GM12865 (cell line): ENCODE measurements at places on chromosomes 2 and 18.

DNA sequence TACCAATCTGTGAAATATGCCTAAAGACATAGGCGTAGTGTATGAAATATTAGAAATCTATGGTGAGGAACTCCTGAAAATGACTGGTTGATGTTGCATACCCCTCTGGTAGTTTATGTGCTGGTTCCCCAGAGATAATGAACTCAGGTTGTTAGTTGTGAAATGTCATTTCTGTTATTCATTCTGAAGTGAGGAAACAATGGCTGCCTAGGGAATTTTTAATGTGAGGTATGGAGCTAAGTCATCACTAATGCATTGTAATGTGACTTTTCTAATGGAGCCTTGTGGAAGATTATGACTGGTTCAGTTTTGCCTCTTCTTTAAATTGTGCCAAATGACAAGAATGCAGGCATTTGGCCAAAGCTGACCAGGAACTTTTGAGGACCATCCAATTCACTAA lies 61.6 kb upstream of the RAB27B start:
- no peak for DNase-seq

- no peak for DNase-seq
Observed at GRCh38 chr2:36819095-36819711, 122.7 kb downstream of the VIT start.

GRCh38 chr18:63099091-63099840 lies 220.3 kb downstream of the BCL2 start:
- no peak for DNase-seq

DNA sequence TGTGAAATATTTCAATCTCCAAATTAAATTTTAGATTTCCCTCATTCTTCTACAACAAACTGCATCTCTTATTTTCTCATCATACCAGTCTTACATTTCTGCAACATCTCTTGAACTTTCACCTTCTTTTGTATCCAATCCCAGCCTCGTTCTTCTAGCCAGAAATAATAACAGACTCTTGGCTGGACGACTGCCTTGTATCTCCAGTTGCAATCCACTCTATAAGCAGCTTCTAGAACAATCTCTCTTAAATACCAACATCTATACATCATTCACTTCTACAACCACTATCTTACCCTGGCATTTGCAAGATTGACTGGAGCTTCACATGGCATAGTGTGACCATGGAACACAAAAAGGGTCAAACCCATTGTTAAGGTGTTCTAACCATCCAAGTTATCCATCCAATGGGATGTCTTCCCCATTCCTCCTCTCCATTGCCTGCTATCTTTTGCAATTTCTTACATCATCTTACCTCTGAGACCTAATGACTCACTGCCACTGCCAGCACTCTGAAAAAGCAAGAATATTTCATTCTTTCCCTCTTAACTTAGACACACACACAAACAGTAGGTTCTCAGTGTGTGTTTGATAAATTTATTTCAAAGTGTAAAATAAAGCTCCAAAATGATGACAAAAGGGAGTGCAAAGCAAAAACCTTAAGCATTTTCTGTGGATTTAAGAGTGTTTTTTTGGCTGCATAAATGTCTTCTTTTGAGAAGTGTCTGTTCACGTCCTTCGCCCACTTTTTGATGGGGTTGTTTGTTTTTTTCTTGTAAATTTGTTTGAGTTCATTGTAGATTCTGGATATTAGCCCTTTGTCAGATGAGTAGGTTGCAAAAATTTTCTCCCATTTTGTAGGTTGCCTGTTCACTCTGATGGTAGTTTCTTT lies 145.6 kb downstream of the METTL4 start:
- no peak for DNase-seq

GRCh38 chr18:45837283-45838070 lies 12.0 kb downstream of the SIGLEC15 start:
- DNase-seq: peak; percentile 41

- DNase-seq: no peak
Observed at GRCh38 chr18:36381075-36381474, 83.6 kb downstream of the FHOD3 start.

- DNase-seq: no peak
Observed at GRCh38 chr2:69134306-69134945, 121.4 kb downstream of the ANTXR1 start.

GRCh38 chr2:216649574-216649973 lies 16.4 kb downstream of the IGFBP2 start:
- no peak for DNase-seq

- DNase-seq: no peak
Observed at GRCh38 chr2:128084757-128085156, 6.2 kb upstream of the UGGT1 start.

GRCh38 chr2:219681694-219682300 lies 54.4 kb downstream of the SLC4A3 start:
- DNase-seq: peak; percentile 11

GRCh38 chr2:118875318-118875717 lies 27.9 kb upstream of the EN1 start:
- no peak for DNase-seq

- no peak for DNase-seq
Observed at GRCh38 chr2:5230855-5231254, 461.3 kb upstream of the SOX11 start.

DNA sequence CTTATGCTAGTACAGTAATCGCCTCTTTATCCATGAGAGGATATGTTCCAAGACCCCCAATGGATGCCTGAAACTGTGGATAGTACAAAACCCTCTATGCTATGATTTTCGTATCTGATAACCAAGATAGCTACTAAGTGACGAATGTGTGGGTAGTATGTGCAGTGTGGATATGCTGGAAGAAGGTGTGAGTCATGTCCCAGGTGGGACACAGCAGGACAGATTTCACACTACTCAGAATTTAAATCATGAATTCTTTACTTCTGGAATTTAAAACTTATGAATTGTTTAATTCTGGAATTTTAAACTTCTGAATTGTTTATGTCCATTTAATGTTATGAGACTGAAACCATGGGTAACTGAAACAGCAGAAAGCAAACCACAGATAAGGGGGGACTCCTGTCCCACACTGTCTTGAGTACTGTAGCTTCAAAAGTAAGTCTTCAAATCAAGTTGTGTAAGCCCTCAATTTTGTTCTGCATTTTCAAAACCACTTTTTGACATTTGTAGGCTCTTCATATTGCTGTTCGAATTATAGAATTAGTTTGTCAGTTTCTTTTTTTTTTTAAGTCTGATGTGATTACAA lies 116.0 kb downstream of the LTBP1 start:
- no peak for DNase-seq

GRCh38 chr18:55588111-55588869 lies at the start of gene TCF4:
Gene TCF4, minus strand, starts transcription at chr18:55588192. Its CDS starts 1,076 bp downstream, at chr18:55587116.
- DNase-seq: peak; percentile 46

- DNase-seq: no peak
Observed at GRCh38 chr2:159545085-159545484, 71.3 kb downstream of the BAZ2B start.

GRCh38 chr2:18125303-18125702 lies 246.8 kb downstream of the KCNS3 start:
- DNase-seq: no peak

GRCh38 chr18:398935-399630 lies 101.4 kb downstream of the COLEC12 start:
- no peak for DNase-seq

- DNase-seq: no peak
Observed at GRCh38 chr2:105546628-105546974, 147.8 kb upstream of the FHL2 start.

GRCh38 chr2:141554810-141555209 lies 576.0 kb downstream of the LRP1B start:
- DNase-seq: peak; percentile 51

DNA sequence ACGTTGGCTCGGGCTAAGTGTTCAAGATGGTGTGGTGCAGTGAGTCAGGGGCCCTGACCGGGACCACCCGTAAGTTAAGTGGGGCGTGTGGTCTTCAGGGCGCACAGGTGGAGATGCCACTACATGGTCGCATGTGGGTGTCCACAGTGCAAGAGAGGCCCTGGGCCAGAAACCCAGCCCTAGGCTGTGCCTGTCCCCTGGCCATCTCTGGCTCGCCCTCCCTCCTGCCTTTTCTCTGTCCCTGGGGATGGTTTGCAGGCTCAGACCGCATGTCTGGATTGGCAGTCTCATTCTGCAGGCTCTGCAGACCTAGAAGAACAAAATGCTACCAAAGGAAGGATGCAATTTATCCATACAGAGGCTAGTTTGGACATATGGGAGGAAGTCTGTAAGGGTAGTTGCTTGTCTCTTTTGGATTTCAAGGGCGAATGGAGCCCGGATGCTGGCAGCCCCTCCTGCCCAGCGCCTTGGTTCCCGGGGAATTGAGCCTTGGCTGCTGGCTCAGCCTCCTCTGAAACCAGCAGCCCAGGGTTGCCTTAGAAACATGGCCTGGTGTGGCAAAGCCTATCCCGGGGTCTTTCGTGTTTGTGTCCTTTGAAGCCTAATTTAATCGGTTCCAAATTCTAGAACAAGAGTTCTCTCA lies 417.5 kb upstream of the HS6ST1 start:
- DNase-seq: no peak

- DNase-seq: peak; percentile 51
Observed at GRCh38 chr2:204072443-204073324, 136.1 kb downstream of the ICOS start.

DNA sequence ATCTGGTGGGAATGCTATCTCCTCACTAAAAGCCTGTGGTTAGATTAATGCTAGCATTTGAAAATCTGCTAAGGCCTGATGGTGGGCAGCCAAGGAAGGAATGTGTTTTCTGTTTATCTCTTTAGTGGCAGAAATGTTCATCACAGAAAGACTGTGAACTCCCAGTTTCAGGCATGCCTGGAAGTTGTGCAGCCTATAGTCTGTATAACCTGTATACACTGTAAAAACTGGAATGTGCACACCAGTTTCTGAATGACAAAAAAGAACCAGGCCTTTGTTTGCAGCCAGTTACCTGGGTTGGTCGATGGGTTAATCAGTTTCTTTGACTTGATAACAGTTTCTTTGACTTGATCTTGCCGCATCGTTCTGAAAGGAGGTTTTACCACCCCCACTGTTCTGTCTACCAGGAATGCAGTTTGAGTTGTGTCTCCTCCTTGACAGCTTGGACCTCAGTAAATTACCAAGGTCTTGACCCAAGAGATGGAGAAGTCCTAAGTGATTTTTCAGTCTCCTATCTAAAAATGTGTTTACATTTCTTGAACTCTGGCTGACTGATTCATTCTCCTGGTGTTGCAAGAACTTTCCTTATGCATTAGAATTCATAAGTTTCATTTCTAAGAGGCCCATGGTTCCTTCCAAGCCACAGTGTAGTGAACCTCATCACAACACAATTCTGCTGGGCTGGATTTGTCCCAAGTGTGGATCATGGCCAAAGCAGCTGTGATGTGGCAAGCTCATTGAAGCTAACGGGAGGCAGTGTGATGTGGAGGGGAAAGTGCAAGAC lies 62.2 kb downstream of the KIAA2012 start:
- no peak for DNase-seq

DNA sequence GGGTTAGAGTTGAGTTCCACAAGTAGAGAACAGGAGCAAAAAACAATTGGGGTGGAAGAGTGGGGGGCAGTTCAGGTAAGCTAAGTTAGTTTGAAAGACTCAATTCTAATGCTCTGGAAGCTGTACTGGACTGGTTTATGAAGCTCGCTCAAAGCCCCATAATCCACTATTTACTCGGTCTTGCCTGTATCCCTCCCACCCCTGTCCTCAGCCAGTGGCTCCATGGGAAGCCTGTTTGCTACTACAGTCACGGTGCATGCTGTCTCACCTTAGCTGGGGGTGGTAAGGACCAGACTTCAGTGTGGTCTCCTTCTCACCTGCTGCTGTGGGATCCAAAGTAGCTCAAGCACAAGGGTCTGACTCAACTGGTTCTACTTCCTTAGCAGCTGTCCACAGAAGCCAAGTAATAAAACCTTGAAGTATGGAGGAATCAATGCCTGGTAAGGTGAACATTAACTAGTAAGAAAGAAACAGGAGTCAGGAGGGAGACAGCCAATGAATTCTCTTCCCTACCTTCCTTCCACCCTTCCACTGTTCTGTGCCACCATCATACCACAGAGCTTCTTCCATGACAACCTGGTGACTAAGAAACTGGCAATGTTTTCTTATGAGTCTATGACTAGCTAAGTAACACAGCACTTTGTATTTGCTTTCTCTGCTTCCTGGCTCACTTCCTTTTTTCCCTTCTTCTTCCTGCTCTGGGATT lies 230.8 kb downstream of the SRBD1 start:
- DNase-seq: no peak

DNA sequence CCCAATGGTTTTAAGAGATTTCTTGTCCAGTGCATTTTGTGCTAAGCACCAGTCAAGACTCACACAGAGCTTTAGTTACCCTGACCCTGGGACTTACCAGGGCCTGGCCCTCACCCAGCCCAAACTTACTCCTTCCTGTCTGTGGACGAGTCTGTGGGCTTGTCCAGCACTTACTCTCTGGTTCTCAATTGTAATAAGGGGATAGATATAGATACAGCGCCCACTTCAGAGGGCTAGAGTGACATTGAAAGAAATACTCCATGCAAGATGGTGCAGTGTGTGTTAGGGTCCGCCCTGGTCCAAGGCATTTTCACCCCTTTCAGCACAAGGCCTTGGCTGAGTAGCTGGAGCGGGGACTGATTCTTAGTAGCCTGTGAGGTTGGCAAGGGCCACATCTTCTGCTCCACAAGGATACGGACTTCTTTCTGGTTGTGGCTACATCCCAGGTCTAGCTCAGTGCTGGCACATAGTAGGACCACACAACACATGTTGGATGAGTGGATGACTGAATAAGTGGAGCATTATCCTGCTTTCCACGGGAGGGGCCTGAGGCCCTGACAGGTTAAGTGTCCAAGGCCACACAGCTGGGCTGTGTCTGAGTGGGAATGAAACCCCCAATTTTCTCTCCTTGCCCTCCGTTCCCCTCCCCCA lies 3.8 kb upstream of the ARID5A start:
- DNase-seq: no peak

DNA sequence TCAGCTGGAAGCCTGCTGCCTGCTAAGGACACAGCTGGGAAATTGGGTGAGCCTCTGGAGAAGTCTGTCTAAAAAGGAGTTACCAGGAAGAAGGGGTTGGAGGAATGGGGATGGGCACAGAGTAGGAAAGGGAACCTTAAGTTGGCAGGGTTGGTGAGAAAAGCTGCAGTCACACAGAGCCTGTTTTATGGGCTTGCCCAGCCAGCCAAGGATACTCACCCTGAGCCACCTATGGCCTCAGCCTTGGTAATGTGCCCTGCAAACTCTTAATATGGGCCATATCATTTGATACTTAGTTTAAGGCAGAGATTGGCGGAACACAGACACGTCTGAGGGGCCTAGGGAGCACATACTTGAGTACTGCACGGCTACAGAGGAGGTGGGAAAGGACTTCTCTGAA lies 418.3 kb upstream of the RAB12 start:
- no peak for DNase-seq

DNA sequence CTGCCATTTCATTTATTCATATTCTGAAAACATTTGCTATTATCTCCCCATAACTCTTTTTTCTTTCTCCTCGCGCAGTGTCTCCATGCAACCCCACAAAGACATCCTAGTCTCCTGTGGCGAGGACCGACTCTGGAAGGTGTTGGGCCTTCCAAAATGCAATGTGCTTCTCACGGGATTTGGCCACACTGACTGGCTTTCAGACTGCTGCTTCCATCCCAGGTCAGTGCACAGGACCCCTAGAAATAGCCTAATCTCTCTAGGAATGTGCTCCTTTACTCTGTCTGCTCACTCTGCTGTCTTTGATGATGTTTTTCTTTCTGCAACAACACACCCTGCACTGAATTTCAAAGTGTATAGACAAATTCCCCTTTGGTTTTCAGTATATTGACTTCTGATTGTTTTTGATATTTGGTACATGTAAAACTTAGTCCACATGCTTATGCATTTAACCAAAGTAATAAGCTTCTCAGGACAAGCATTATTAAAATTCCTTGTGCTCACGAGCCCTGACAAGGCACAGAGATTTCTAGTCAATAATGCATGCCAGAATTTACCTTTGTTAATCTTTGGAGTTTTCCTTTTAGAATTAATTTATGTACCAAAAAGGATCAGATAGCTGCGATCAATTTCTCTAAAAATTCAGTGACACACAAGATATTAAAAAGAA lies 548.3 kb upstream of the VWC2L start:
- DNase-seq: no peak
